ENCODE measurements at places on chromosomes 12 and 14. TPM values are rescaled to one million over a fixed set of nuclear protein-coding genes. Genes with fewer than 3 reads are reported as not detected.

CLEC4E gene
- total RNA-seq, result not detected

DNA sequence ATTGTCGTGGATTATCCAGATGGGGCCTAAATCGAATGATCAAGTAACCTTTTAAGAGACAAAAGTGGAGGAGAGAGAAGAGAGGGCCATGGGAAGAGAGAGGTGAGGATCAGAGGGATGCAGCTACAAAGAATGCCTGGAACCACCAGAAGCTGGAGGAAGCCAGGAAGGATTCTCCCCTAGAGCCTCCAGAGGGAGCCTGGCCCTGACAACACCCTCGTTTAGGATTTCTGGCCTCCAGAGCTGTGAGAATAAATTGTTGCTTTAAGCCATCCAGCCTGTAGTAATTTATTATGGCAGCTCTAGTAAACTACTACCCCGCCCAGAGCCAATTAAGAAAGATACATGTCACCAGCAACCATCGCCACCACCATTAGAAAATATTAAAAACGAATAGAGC, 46.2 kb upstream of the GSC start:
- no peaks in the 10 kb centered on the region for H3K36me3 ChIP-seq
- no peak overlapping the region for H3K4me3 ChIP-seq
- H3K4me1 ChIP-seq, result no peaks in the 10 kb centered on the region

DNA sequence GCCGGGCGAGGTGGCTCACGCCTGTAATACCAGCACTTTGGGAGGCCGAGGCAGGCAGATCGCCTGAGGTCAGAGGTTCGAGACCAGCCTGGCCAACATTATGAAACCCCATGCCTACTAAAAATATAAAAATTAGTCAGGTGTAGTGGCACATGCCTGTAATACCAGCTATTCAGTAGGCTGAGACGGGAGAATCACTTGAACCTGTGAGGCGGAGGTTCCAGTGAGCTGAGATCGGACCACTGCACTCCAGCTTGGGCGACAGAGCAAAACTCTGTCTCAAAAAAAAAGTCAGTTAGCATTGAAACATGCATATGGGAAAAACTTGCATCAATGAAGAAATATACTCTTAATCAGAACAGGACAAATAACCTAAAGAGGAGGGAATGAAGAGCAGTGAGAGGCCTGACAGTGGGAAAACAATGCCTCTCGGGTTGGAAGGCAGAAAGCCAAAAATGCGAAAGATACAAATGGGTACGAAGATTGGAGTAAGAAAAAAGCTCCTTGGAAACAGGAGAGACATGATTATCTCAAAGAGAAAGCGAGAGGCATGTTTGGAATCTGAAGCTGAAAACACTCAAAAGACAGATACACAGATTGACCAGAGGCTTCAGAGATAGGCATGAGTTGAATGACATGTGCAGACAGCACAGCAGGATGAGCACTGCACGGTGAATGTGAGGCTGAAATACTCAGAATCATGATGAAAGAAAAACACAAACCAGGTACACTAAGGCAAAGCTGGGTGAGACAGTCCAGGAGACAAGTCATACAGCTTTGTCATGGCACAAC, 30.6 kb downstream of the RESF1 start:
- no peak overlapping the region for H3K27ac ChIP-seq
- H3K27me3 ChIP-seq, result no peaks in the 10 kb centered on the region
- DNase-seq, result no peak

DNA sequence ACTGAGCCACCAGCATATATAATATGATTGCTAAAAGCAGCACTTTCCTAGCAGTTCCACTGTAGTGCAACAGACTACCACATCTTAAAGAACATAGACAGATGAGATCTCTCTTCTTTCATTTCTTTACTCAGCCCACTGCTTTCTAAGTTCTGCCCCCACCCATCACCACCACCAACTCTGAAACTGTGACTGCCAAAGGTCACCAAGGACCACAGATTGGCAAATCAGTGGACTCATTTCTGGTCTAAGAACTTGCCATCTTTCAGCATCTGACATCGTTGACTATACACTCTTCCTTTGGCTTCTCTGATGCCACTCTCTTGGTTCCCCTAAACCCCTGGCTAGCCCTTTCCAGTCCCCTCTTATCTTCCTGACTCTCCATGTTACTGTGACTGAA, 38.4 kb downstream of the IFNG start:
- peaks cover 19% of the 10 kb centered on the region for H3K27me3 ChIP-seq
- no peak for DNase-seq
- H3K36me3 ChIP-seq, result no peaks in the 10 kb centered on the region

GRCh38 chr14:57364659-57365450, 25.5 kb upstream of the NAA30 start:
- no peak overlapping the region for H3K4me3 ChIP-seq
- H3K27me3 ChIP-seq, result peaks cover 23% of the 10 kb centered on the region
- H3K36me3 ChIP-seq, result peaks cover 1% of the 10 kb centered on the region
- no peaks in the 10 kb centered on the region for H3K4me1 ChIP-seq
- DNase-seq, result no peak
- no peak overlapping the region for H3K27ac ChIP-seq

- peaks cover 4% of the 10 kb centered on the region for H3K36me3 ChIP-seq
- H3K4me1 ChIP-seq, result peaks cover 13% of the 10 kb centered on the region
- DNase-seq, result peak; percentile 3
- peak overlapping the region; percentile 97 for H3K4me3 ChIP-seq
- H3K27ac ChIP-seq, result peak overlapping the region; percentile 98
- no peaks in the 10 kb centered on the region for H3K27me3 ChIP-seq
Measured at GRCh38 chr14:102362084-102362483, 606 bp downstream of the CINP start.

DERA gene
- total RNA-seq, result 16.0 TPM

GRCh38 chr12:34400411-34400881, 378.1 kb downstream of the ALG10 start:
- H3K4me1 ChIP-seq, result no peaks in the 10 kb centered on the region
- H3K36me3 ChIP-seq, result no peaks in the 10 kb centered on the region
- peak; percentile 59 for DNase-seq
- no peak overlapping the region for H3K4me3 ChIP-seq

DNA sequence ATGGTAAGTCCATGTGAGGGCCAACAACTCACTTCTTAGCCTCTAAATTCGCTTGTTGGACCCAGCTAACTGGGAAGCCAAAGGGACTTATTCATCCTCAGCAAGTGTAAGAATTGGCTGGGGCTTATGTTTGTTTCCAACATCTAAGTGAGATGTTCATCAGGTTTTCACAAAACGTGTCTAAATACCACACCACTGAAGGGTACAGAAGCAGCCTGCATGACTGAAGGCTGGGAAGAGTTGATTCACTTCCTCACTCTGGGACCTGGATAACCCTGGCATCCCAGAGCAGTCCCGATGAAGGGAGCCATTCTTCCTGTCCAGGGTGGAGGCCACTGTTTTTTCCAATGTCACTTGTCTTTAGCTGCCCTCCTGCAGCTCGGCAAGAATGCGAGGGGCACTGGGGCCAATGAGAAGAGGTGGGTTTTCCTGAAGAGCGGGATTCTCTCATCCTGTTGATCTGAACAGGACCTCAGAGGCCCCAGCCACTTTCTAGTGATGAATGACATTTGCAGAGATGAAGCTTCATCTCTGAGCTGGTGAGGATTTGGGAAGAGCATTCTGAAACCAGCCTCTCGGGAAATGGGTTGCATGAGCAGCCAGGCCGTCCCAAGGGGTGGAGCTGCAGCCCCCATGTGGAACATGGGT, 12.2 kb upstream of the COL2A1 start:
- no peaks in the 10 kb centered on the region for H3K36me3 ChIP-seq
- H3K27ac ChIP-seq, result no peak overlapping the region
- no peaks in the 10 kb centered on the region for H3K4me1 ChIP-seq
- no peak overlapping the region for H3K4me3 ChIP-seq
- H3K27me3 ChIP-seq, result peaks cover 18% of the 10 kb centered on the region

PIWIL1 gene
- total RNA-seq, result not detected

TPPP2 gene
- total RNA-seq, result not detected

DNA sequence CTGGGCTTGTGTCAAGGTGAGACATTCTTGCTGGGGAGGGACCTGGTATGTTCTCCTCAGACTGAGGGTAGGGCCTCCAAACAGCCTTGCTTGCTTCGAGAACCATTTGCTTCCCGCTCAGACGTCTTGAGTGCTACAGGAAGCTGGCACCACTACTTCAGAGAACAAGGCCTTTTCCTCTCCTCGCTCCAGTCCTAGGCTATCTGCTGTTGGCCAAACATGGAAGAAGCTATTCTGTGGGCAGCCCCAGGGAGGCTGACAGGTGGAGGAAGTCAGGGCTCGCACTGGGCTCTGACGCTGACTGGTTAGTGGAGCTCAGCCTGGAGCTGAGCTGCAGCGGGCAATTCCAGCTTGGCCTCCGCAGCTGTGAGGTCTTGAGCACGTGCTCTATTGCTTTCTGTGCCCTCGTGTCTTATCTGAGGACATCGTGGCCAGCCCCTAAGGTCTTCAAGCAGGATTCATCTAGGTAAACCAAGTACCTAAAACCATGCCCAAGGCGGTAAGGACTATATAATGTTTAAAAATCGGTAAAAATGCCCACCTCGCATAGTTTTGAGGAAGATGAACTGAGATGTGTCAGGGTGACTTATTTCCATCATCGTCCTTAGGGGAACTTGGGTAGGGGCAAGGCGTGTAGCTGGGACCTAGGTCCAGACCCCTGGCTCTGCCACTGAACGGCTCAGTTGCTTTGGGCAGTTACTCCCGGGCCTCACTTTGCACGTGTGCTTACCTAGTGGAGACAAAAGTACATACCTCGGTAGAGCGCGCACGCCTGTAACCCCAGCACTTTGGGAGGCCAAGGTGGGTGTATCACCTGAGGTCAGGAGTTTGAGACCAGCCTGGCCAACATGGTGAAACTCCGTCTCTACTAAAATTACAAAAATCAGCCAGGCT, 4.3 kb downstream of the GAPDH start:
- no peak for DNase-seq
- H3K36me3 ChIP-seq, result peaks cover 23% of the 10 kb centered on the region
- no peaks in the 10 kb centered on the region for H3K27me3 ChIP-seq
- no peak overlapping the region for H3K4me3 ChIP-seq
- H3K4me1 ChIP-seq, result peaks cover 59% of the 10 kb centered on the region
- peak overlapping the region; percentile 99 for H3K27ac ChIP-seq

DNA sequence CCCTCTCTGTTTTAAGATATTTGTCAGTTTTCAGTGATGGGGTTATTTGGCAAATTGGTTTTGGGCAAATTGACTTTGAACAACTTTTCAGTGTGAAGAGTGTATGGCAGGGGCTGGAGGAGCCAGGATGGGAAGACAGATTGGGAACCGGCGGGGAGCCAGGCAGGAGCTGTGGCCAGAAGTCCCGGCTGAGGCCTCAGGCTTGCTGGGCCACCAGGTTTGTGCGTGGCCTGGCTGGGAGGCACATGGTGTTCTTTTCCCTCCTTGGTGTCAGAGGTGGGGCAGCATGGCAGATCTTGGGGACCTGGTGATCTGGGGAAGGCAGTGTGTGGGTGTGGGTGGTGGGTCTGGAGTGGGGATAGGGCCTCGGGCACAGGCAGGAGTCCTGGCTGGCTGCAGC, 61.1 kb downstream of the SLC25A47 start:
- H3K36me3 ChIP-seq, result peaks cover 4% of the 10 kb centered on the region
- no peak overlapping the region for H3K4me3 ChIP-seq
- H3K4me1 ChIP-seq, result peaks cover 67% of the 10 kb centered on the region
- peak overlapping the region; percentile 88 for H3K27ac ChIP-seq
- DNase-seq, result no peak

HSPB8 gene
- total RNA-seq, result 14.2 TPM

FGD6 gene
- 9.6 TPM for total RNA-seq

DNA sequence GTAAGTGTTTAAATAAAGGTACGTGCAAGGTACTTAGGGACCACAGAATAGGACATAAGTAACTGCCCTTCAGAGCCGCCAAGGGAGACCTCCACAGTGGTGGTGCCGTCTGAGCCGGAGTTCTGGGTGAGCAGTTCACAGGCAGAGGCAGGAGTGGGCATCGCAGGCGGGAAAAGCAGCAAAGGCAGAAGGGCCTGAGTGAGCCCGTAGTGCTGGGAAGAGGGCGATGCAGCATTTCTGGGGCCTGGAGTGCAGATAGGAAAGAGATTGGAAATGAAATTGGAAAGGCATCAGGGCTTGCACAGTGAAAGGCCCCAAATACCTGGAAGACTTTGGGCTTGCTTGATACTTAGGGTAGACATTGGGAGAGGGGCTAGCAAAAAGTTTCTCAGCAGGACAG, 32.9 kb downstream of the EVL start:
- H3K4me1 ChIP-seq, result peaks cover 48% of the 10 kb centered on the region
- no peak for DNase-seq
- H3K27me3 ChIP-seq, result no peaks in the 10 kb centered on the region
- H3K27ac ChIP-seq, result peak overlapping the region; percentile 46

FAM90A1 gene
- total RNA-seq, result not detected

DNA sequence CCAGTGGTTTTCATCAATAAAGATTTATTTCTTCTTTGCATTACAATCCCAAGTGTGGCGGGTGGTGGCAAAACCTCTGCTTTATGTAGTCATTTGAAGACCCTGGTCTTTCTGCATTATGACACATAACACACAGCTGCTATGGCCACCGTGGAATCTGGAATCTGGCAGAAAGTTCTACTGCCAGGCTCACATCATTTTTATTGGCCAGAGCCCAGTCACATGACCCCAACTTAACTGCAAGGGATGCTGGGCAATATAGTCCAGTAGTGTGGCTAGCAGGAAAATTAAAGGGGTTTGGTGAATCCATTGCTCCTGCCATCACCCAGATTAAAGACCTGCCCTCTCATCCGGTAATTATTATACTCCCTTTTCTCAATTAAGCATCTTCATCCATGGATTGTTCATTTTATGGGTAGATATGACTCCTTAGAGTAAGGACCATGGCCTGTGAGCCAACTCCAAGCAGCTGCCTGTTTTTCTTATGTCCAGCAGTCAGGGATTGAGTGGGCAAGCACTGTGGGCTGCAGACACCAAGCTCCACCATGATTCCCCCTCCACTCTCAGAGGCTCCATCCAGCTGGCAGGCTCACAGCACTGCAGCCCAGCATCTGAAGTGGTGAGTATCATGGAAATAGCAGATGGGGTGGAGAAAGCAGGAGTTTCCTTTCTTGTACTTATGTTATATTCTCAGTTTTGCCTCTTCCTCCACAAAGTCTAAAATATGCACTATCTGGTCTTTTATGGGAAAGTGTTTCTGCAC, 1030.7 kb downstream of the AACS start:
- no peaks in the 10 kb centered on the region for H3K4me1 ChIP-seq
- DNase-seq, result no peak
- H3K27me3 ChIP-seq, result no peaks in the 10 kb centered on the region
- H3K4me3 ChIP-seq, result no peak overlapping the region

- no peak for DNase-seq
- peak overlapping the region; percentile 75 for H3K27ac ChIP-seq
- H3K27me3 ChIP-seq, result no peaks in the 10 kb centered on the region
Measured at GRCh38 chr12:1587927-1588574, 6.3 kb downstream of the FBXL14 start.

Data from chondrocyte (in vitro differentiated cells).